ENCODE measurements at places on chromosomes 3 and 15.
A peak's percentile ranks its signal among the peaks of the same experiment; 100 is the strongest.

GRCh38 chr3:148955544-148956346 lies 35.6 kb upstream of the GYG1 start:
- peak; percentile 25 for DNase-seq

- DNase-seq, result no peak
These were observed 45.2 kb downstream of the C2CD4B start for GRCh38 chr15:62119874-62120273.

DNA sequence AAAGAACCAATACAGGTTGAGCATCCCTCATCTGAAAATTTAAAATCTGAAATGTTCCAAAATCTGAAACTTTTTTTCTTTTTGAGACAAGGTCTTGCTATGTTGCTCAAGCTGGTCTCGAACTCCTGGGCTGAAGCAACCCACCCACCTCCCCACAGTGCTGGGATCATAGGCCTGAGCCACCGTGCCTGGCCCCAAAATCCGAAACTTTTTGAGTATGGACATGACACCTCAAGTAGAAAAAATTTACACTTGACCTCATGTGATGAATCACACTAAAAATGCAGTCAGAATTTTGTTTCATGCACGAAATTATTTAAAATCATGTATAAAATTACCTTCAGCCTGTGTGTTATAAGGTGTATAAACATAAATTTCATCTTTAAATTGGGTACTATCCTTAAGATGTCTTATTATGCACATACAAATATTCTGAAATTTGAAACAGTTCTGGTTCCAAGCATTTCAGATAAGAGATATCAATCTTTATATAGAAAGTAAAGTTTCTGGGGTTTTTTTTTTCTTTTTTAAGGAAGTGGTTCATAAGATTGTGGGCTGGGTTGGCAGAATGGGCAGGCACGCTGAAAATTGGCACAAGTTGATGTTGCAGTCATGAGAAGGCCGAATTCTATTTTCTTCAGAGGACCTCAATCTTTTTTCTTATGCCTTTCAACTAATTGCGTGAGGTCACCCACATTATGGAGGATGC lies 72.5 kb downstream of the SPRED1 start:
- DNase-seq, result no peak

GRCh38 chr3:62622553-62623174 lies 249.3 kb upstream of the FEZF2 start:
- peak; percentile 28 for DNase-seq

DNA sequence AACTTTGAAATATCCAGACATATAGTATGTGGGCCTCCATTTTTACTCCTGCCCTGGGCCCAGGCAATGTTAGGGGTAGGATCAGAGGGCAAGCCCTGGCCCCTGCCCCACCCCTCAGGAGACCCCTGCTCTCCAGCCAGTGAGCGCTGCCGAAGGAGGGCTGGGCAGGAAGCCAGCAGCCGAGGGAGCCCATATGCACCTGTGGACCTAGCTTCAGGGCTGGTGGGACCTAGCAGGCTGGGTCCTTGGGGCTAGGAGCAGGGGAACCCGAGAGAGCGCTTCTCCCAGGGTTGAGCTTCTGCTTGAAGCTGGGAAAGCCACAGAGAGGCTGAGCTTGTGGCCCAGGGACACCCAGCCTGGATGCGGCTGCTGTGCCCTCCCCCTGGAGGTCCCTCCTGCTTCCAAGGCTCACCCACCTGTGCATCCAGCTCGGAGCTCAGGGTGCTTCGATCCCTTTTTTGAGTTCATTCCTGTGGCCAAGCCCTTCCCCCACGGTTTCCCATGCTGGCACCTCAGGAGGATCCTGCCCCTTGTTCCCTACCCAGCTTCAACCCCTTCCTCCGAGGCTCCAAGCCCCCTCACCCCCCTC lies 21.0 kb upstream of the CYP11A1 start:
- no peak for DNase-seq

DNA sequence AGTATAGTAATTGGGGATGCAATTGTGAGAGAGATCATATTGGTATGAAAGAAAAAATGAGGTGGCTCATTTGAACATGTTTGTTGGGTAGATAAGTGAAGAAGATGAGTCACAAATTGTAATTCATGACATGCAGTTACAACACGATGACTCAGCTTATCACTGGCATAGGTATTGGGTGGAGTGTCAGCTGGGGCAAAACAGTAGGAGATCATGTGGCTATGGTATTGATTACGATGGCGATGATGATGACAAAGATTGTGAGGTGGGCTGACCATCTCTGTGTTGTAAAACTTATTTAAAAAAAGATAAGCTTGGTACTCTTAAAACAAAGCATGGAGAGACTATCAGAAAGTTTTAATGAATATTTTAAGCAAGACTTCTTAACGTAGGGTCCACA lies 11.6 kb upstream of the DPH6 start:
- DNase-seq, result no peak

DNA sequence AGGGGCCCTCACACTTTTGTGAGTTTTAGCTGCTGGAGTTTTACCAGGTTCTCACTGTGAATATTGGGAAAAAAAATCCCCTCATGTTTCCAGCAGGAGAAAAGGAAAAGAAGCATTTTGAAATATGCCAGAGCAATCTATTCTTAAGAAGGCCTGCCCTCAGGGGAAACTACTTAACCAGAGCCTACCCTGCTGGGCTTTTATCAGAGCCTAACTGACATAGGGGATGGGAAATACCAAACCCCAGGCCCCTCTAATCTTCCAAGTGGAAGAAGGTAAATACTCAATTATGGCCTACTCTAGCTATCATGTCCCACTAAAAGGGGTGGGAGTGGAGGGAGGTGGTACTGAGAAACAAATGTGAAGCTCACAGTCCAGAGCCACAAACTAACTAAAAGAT lies 68.7 kb upstream of the NMNAT3 start:
- no peak for DNase-seq

- DNase-seq, result no peak
These were observed 319.2 kb upstream of the TRIM42 start for GRCh38 chr3:140358686-140359085.

DNA sequence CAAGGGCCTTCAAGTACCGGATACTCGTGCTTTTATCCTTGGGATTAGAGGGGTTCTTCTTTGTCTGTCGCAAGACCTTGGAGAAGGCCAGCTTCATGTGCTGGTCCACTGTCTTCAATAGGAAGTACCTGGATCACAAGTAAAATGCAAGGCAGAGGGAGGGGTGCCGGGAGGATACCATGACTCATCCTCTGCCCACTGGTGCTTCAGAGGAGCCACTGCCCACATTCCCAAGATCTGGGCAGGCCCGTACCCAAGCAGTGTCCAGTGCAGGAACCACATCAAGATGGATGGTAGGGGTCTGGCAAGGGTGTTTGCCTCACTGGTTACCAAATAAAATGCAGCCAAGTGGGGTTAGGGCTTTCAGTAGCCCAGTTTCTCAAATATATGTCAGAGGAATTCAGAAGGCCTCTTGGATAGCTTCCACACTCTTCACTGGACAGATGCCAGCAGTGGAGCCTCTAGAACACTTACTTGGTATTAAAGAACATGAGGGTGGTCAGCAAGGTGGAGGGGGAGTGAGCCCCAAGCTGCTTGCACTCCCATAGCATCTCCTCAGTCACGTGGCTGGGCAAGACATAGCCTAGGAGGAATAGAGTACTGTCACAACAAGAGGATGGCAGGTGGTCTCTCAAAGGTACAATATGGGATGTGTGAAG lies 3.6 kb upstream of the IMPDH2 start:
- no peak for DNase-seq

- DNase-seq, result no peak
These were observed 17.4 kb downstream of the NBEAL2 start for GRCh38 chr3:46996689-46997452.

DNA sequence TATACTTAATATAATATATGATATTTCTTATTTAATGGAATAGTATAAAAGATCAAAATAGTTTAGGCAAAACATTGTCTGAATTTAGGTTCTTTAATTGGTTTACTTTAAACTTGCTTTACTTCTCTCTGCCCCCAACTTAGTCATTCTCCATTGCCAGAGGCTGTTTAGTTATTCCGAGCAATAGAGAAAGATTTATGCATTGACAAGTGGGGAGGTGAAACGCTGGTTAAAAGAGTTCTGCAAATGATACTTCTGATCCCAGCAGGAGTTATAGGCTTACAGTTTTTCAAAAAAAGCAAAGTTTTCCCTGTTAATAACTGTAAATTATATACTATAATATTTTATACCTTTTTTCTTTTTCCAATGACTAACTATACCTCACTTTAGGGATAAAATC lies 145.4 kb downstream of the EPHA3 start:
- no peak for DNase-seq

GRCh38 chr3:32780735-32781210 lies 37.0 kb upstream of the TRIM71 start:
- DNase-seq, result no peak

DNA sequence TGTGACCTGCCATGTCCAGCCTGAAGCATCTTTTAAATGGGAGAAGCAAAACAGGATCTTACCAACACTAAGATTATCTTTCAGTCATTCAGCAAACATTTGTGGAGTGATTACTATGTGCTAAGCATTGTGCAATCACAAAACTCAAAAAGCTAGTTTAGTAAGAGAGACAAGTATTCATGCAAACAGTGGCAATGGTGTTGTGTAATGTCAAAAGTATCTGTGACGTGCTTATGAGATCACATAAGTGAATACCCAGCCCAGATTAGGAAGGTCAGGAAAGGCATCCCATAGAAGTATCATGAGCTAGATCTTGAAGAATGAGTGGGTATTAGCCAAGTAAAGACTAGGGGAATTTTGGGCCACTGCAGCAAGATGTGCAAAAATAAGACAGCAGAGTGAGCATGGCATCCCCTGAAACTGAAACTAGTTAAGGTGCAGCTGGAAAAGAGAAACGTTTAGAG lies 32.1 kb downstream of the SEC62 start:
- DNase-seq, result no peak

GRCh38 chr3:76010252-76010651 lies 224.9 kb upstream of the ZNF717 start:
- no peak for DNase-seq

DNA sequence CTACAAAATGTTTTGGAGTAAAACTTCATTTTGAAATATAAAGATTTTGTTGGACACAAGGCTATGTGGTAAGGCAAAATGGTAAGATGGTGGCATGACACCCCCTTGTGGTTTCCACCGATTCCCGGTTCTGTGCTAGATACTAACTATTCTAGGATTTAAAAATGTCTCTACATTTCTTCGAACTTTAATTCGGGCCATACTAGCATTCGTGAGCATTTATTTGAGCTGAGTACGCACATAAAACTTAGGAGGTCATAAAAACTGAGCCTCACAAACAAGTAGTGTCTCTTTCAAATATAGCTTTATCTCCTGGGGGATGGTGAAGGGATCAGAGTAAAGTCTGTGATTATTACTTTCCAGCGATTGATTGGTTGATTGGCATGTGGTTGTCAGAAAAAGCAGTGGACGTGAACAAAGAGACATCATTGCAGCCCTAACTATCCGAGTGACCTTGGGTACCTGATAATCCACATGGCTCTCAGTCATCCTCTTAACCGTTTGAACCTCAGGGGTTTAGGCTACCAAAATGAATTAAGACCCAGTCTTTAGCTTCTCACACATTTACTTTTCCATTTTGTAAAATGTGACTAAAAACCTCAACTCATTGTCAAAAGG lies 1.1 kb upstream of the ZNF639 start:
- DNase-seq, result peak; percentile 18

DNA sequence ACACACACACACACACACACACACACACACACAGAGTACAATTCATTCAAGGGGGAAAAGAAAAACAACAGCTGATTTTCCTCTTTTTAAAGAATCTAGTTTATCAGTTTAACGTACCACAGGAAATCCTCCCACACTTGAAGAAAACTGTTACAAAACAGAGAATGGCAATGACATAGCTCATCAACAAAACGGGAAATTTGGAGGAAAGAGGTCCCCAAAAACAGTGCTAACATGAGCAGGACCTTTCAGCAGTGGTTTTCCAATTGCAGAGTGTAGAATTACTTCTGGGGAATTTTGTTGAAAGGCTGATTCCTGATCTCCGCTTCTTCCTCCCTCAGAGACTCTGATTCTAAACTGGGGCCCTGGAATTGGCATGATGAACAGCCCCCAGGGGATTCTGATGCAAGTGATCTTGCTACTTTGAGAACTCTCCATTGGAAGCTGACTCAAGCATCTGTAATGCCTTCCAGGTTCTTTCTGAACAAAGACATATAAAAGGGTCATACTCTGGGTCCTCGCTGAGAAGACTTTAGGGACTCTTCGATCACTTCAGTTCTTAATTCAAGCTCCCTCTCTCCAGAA lies 442.6 kb upstream of the PROK2 start:
- DNase-seq, result no peak

GRCh38 chr15:58070801-58071418 lies 5.4 kb upstream of the ALDH1A2 start:
- peak; percentile 2 for DNase-seq

GRCh38 chr3:102085431-102086176 lies 236.3 kb downstream of the NFKBIZ start:
- no peak for DNase-seq

- DNase-seq, result no peak
These were observed 156.1 kb upstream of the PRICKLE2 start for GRCh38 chr3:64381367-64381766.

- no peak for DNase-seq
These were observed 33.7 kb upstream of the ADGRG7 start for GRCh38 chr3:100575704-100576103.
